ENCODE measurements at places on chromosomes 3 and 15.
A peak's percentile ranks its signal among the peaks of the same experiment; 100 is the strongest.

GRCh38 chr3:176041812-176042211 lies 1155.5 kb downstream of the TBL1XR1 start:
- no peak for ATAC-seq

GRCh38 chr15:67840749-67841512 lies 1.1 kb upstream of the RNU6-1 start:
- ATAC-seq: no peak

DNA sequence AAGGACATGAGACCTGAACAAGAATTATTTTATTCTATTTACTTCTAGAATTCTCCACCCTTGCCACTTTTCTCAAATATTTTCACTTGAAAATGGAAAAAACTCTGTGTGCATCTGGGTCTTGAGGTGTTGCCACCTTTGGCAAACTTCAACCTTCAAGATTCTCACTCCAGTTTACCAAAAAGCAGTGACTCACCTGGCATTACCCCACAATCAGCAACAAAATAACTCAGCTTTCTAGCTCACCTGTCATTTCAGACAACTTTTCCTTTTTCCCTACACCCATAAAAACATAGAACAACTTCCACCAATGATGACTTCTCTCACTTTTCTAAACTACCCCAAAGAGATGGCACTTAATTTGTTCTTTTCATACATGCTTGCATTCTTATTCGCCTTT lies 115.8 kb downstream of the DUT start:
- ATAC-seq: no peak

DNA sequence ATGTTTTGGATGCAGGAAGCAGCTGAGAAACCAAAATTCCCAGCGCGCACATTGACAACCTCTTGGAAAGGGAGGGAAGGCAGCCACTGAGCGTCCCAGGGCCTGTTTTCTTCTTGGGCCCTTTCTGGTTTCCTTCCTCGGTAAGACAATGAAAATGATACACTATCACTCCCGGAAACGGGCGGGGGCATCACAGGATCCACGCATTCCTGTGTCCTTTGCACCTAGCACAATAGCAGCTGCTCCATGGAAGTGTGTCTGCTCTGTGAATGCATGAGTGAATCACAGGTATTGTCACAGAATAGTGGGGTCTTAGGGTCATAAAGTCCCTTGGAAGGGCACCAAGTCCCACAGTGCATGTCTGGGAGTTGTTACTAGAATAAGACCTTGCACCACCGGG lies 6.3 kb upstream of the ITPKA start:
- ATAC-seq: no peak

GRCh38 chr15:78932258-78932808 lies 12.5 kb downstream of the CTSH start:
- ATAC-seq: no peak

GRCh38 chr3:82802501-82802900 lies 1041.1 kb upstream of the GBE1 start:
- no peak for ATAC-seq

DNA sequence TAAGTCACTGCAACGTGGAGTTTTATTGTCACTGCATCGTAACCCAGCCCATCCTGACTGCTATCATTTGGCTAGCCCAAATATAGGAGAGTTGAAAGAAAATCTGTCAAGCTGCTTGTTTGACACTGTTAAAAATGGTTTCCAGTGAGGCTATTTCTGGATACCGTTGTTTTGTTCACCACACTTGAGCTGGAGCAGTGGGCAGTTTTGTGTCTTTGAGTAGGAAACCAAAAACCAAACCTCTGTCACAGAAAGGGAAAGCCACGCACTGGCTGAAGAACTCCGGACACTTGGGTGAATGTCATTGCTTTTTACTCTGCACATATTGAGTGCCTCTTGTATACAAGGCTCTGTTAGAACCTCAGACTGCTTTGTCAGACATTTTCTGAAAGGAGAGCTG lies 446.4 kb upstream of the CFAP20DC start:
- ATAC-seq: no peak

DNA sequence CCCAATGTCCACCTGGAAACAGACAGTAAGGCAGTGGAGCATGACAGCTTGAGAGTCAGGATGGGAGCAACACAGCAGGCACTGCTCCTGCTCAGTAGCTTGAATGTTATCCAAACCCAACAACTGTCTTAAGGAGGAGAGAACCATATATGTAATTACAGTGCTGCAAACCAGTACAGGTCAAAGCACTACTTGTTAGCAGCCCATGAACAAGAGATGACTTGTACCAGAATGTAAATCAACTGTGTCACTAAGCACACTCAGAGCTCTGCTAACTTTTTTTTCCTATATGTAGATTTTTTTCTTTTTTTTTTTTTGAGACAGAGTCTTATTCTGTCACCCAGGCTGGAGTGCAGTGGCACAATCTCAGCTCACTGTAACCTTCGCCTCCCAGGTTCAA lies 87.1 kb downstream of the ANO10 start:
- no peak for ATAC-seq

DNA sequence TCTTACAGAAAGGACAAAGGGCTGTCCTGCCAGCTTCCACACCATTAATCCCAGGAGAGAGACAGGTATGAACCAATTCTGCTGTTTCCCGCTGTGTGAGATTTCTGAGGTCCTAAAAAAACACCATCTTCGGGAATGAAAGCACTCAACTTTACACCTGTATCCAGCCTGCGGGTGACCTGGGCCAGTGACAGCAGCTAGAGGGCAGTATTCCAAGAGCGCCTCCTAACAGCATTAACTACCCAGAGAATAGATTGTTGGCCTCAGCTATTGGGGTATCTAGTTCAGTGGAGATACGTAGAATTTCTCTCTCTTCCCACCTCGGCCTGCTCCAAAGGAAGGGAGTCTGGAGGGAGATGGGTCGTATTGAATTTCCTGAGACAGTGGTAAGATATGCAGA lies 55.1 kb downstream of the WDR76 start:
- no peak for ATAC-seq

- ATAC-seq: no peak
These were observed 74.6 kb downstream of the TRIM42 start for GRCh38 chr3:140752499-140752898.

DNA sequence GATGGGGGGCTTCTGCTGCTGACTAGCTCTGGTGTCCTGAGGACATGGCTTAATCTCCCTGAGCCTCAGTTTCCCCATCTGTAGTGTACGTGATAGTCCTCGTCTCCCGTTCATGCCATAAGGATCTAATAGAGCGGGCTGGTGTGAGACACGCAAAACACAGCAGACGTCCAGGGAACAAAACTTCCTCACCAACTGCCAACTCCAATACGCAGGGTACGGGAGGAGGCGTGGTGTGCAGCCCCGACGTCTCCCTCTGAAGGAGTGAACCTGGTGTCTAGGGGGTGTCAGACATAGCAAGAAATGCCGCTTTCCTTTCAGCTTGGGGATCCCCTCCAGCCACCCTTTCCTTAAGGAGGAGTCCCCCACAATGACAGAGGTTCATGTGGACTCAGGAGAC lies 55.0 kb downstream of the SMAD6 start:
- ATAC-seq: peak; percentile 6

GRCh38 chr15:94487635-94488034 lies 256.3 kb downstream of the MCTP2 start:
- no peak for ATAC-seq

GRCh38 chr3:75978686-75979085 lies 193.3 kb upstream of the ZNF717 start:
- no peak for ATAC-seq

GRCh38 chr3:172097585-172097984 lies 58.2 kb downstream of the FNDC3B start:
- no peak for ATAC-seq

- ATAC-seq: no peak
These were observed 72.1 kb downstream of the RFTN1 start for GRCh38 chr3:16441371-16441875.

DNA sequence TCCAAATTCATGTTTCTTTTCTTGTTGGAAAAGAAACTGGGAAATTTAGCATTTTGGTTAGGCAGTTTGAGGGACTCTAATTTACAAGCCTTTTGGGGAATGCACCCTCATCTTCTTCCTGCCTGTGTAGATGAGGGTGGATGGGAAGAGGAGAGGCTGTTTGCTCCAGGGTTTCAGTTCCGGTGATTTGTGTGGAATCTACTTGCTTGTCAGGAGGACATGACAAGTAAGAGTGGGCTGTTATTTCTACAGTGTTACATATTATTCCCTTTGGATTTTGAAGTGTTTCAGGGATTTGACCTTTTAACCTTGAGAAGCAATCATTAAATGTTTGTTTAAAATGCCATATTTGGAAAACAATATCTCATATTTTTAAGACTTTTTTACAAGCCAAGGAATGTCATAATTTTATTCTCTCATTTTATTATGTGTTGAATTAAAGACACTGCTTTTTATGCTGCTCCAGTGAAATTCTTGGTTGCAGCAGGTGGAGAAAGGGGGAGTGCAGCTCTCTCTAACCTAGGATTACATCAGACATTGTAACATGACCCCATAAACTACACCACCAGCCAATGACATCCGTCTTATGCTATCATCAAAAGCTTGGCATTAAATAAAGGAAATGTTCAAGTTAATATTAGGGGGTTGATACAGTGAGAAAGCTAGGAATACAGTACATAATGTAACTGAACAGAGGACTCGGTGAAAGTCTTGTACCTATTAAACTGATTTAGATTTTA lies 30.2 kb downstream of the PLAAT1 start:
- no peak for ATAC-seq

DNA sequence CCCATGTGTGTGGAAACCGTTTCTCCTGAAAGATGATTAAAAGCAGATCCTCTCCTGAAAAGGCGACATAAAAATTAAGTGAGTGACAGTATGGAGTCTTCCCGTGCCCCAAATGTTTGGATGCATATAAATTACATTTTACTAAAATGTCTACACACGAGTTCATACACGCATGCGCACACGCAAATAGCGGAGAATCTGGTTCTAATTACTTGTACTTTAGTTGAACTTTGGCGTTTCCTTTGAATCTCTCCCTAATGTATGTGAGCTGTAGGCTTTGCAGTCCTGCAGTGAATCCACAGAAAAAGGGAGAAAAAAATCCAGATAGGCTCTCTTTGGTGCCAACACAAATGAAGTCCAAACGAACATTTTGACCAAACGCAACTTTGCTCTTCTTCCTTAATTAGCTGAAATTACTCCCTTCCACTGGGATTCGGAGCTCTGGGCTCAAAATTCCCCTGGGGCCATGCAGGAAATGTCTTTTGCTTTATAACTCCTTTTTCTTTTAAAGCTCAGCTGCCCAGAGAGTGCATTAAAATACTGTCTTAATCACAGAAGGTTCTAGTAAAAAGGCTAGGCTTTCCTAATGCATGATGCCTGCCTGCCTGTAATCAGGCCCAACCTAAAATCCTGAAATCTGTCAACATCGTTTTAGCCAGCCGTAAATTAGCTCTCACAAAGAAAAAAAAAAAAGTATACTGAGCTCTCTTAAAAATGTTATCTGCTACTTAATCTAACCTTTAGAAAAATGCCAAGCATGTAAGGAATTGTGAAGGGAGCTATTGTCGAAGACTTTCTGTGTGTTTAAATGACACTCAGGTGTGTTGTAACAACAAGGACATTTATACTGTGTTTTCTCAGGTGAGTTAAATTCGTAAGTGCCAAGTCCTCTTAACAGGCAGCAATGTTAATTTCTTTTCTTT lies 26.2 kb downstream of the RARB start:
- ATAC-seq: no peak

- no peak for ATAC-seq
These were observed 37.7 kb upstream of the TMEM45A start for GRCh38 chr3:100454677-100455076.

- peak; percentile 53 for ATAC-seq
These were observed 32.1 kb upstream of the DENND4A start for GRCh38 chr15:65824031-65824743.

DNA sequence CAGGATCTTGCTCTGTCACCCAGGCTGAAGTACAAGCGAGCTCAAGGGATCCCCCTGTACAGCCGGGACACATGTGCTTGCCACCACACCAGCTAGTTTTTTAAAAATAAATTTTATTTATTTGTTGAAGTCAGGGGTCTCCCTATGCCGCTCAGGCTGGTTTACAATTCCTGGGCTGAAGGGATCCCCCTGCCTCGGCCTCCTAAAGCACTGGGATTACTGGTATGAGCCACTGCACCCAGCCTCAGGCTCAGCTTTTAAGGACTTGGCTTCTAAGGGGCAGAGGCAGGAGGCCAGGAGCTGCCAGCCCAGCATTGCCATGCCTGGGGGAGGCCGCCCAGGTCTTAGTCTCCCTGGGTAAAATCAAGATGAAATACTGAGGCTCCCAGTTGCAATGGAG lies 37.3 kb downstream of the HCN4 start:
- ATAC-seq: no peak

DNA sequence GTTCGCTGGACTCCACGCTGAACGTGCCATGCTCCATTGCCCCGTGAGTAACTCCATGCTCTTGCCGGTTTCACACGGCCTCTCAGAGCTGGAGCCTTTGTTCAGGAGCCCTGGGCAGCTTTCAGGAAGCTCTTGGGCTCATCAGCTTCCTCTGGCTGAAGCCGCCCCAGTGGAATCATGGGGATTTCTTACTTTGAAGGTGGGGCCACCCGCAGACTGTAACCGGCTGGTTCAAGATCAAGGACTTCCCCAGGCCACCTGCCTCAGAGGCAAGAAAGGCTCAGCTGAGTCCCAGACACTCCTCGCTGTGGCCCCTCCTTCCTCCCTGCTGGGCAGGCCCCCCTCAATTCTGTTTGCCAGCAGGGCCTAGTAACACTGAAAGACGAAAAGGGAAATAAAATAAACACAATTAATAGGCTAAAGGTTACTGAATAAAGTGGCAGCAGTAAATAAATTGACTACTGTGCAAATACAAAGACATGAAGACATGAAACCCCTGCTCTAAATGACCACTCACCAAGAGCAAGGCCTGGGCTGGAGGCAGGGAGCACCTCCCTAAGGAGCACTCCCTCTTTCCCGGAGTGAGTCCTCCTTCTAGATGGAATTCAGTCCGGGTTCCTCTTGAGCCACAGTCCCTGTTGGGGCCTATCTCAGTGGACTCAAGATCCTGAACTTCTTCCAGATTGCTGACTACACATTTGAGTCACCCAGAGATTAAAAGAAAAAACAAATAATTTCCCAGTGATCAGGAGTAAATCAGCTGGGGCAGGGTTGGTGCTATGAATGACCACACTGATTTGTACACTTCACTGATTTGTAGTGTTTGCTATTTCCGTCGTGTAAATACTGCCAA lies 51.0 kb downstream of the ZDHHC19 start:
- peak; percentile 99 for ATAC-seq

DNA sequence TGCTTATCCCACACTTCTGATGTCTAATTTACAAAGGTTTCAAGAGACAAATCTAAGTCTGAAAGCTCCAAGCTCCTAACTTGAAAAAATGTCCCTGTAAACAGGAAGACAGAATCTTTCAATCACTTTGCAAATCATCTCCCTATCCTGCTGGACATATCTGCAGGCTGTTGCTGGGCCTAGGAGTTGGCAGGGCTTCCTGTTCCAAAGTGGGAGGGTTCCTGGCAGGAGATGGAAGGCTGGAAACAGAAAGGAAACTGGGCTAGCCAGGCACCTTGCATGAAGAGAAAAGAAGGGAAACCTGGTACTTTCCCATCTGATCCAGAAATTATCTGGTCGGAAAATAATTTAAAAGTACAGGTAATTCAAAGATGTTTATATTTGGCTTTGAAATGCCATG lies 227.3 kb upstream of the IL12A start:
- ATAC-seq: no peak

DNA sequence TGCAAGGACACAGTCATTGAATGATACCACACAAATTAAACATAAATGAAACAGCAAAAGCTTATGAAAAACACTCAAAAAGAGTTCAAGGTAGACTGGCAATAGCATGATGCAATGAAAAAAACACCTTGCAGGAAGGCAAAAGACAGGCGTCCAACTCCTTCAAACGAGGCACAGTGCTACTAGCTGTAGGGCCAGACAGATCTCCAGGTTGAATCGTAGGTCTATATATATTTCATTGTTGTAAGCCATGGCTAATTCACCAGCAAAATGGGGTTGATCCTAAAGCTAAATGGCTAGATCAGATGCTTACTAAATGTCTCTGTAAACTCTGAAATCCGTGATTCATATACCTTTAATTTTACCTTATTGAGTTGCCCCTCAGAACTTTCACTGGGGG lies 94.2 kb downstream of the THRB start:
- ATAC-seq: no peak
